ENCODE measurements at places on chromosomes 4 and X.
A peak's percentile ranks its signal among the peaks of the same experiment; 100 is the strongest.

GRCh38 chrX:69285401-69285877 is 120.2 kb upstream of the PJA1 start:
- peak; percentile 82 for DNase-seq

DNA sequence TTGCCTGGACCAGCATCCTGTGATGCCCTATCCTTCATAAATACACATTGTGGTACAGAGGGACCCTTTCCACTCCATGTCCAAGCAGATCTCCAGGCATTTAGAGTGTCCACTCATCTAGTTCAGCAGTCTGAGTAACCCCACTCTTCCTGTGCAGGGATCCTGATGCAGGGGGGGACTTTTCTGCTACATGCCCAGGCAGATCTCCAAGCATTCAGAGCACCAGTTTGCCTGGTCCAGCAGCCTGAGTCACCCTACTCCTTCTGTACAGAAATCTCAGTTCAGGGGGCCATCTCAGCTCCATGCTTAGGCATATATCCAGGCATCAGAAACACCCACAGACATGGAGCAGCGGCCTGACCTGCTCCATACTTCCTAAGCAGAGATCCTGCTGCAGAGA is 1089.8 kb downstream of the FAT4 start:
- no peak for DNase-seq

DNA sequence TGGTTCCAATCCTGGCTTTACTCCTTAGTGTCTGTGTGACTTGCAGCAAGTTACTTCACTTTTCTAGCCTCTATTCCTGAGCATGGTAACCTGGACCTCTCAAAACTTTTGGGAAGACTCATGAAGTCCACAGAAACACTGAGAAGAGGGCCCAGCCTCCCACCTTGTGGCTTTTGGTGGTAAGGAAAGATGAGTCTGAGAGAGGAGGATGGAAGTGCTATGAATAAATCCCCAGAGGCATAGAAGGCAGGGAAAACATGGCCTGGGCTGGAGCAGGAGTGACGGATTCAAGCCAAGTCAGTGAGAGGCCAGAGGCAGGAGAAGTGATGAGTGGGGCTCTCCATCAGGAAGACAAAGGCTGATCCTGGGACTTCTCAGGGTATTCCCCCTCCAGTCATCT is 10.9 kb upstream of the MAGEA4 start:
- no peak for DNase-seq

GRCh38 chrX:2547736-2548135 is 47.0 kb upstream of the DHRSX start:
- DNase-seq = no peak

DNA sequence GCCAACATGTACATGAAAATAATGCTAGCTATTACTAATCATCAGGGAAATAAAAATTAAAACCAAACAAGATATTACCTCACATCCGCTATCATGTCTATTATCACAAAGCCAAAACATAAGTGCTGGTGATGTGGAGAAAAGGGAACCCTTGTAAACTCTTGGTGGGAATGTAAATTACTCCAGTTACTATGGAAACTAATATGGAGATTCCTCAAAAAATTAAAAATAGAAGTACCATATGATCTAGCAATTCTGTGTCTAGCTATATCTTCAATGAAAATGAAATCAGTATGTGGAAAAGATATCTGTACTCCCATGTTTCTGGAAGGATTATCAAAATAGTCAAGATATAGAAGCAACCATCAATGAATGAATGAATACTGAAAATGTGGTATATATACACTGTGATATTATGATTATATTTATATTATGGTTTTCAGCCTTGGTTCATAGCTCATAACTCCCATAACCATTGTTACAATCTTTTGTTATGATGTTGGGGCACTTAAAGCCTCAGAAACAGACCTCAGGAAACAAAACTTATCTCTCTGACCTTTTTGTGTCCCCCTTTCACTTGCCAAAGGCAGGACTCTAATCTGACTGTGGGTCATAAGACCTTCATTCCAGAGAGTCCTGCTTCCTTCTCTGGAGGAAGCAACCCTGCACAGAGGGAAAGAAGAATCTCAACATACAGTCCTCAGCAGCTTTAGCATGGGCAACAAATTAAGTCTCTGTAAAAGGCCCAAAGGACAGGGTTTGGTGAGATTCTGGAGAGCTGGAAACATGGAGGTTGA is 933.2 kb downstream of the ADGRL3 start:
- DNase-seq = no peak

GRCh38 chr4:2800691-2801596 is 8.1 kb downstream of the SH3BP2 start:
- DNase-seq = peak; percentile 74

- DNase-seq = no peak
Measured at GRCh38 chr4:123750044-123750443, 353.4 kb downstream of the SPRY1 start.

GRCh38 chr4:182843808-182844325 is 73.3 kb downstream of the DCTD start:
- DNase-seq = no peak

- peak; percentile 34 for DNase-seq
Measured at GRCh38 chrX:17860179-17860780, 818 bp downstream of the RAI2 start.

- no peak for DNase-seq
Measured at GRCh38 chr4:177546745-177547144, 104.5 kb upstream of the AGA start.

DNA sequence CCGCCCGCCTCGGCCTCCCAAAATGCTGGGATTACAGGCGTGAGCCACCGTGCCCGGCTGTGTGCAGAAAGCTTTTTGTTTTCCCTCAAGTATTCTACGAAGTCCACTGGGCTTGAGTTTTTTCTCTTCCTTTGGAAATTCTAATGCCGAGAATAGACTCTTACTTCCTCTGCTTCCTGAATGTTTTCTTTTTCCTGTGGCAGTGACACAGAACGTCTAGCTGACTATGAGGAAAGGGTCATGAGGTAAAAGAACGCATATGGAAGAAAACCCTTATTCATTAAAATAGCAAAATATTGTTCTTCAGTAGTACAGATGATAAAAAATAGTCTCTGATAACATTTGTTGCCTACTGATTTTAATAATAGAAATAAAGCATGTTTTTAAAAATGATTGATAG is 4.9 kb upstream of the SLC25A4 start:
- no peak for DNase-seq

GRCh38 chr4:58368221-58368620 is 1258.0 kb upstream of the IGFBP7 start:
- no peak for DNase-seq

GRCh38 chr4:173264684-173265185 is 69.4 kb downstream of the HMGB2 start:
- DNase-seq = no peak

GRCh38 chrX:10484683-10485247 is 135.6 kb downstream of the MID1 start:
- DNase-seq = no peak

GRCh38 chr4:3711183-3712111 is 54.7 kb upstream of the ADRA2C start:
- no peak for DNase-seq

DNA sequence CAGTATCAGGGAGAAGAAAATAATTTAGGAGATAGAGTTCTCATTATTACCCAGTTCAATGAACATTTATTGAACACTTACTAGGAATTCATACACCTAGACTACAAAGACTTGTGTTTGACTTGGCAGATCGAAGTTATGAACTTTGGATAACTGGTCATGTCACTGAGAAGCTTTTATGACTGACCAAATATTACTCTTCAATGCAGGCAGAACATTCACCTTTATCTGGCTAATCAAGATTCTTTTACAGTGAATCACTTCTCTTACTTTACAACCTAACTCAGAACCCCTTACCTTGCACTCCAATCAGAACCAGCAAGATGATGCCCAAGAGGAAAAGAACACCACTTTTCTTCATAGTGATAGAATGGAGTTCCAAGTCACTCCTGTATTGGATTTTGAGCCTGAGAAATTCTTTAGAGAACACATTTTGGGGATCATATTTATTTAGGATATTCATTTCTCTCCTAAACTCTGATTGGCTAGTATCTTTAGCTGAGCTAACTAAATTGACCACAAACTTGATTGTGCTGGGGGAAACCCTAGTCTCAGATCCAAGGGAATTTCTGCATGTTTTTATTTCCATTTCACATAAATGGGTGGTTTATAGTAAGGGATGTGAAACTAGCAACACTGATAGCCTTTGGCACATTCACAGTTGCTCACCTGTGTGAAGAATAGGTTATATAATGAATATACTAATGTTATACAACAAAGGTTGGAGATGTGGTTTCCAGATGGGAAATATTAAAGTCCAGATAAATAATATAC is at the start of gene CXCL9:
Gene CXCL9, minus strand, starts transcription at position 421 of the 774 bp plus-strand sequence. Its CDS starts 60 bp downstream, at position 361.
- DNase-seq = no peak

- no peak for DNase-seq
Measured at GRCh38 chr4:8706216-8707044, 113.9 kb downstream of the CPZ start.

DNA sequence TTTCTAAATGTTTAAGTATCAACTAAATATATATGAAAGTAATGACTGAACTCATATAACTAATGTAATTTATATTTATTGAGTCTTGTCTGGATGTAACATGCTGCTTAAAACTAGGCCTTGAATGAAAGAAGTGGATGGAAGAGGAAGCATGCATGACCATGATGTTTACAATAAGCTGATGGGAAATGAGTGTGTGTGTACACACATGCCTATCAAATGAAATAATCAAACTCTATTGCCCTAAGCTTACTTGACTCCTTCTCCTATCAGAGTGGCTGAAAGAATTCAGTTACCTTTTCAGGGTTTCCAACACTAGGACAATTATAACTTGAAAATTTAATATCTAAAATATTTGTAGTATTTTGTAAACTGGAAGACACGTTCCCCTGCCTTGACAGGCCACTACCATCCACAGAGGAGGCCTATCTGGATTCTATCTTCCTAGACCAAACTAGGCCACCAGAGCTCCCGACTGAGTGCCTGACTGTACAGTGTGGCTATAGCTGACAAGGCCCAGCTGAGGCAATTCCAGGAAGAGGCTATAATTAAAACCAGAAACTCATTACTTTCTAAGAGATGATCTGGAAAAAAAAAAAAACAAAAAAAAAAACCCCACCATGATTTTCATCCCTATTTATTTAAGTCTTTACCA is 7.6 kb downstream of the ARSJ start:
- DNase-seq = no peak

DNA sequence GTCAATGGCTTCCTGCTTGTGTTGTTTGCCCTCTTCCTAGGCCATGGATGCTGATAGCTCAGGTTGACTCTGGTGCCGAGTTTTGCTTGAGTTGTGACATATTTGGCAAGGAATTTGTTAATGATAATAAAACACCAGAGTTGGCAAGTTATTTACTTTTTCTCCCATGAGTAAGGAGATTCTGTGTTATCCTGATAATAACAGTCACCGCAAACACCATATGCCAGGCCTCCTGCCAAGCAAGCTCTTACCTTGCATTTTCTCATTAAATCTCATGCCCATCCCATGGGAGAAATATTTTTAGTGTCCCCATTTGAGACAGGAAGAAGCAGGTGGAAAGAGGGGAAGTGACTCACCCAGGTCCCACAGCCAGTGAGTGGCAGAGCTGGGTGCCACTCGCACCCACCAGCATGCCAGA is 67.4 kb upstream of the CLCN4 start:
- no peak for DNase-seq

DNA sequence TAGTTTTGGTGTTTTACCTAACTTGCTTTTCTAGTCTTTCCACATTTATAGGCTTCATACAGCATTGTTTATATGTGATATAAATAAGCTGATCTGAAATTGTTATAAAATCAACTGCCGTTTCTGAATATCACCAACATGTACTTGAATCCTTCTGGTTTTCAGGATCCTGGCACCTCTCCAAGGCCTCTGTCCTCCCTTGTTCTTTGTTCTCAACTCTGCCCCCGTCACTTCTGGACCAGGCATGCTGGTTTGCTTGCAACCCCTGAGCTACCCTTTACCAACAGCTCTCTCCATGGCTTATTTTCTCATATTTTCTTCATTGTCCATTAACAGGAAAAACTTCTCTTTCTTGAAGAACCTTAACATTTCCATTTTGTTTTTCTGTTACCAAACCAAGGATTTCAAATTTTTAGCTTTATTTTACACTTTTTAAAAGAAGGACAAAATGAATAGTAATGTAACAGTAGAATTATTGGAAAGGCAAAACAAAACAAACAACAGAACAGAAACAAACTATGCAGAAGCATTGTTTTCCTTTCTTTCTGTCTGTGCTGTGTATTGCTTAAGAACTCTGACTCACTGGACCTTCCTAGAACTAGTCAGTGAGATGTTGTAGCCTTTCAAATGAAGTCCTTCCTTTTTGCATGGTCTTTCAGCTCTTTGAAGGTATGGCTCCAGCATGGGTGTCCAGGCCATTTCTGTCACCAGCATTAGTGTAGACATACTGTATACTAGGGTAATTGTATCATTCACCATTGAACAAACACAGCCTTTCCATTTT is 44.8 kb downstream of the BANK1 start:
- DNase-seq = no peak

GRCh38 chr4:168878623-168879022 is 131.4 kb downstream of the CBR4 start:
- DNase-seq = no peak

GRCh38 chrX:134443461-134443860 is 16.5 kb upstream of the HPRT1 start:
- DNase-seq = no peak

DNA sequence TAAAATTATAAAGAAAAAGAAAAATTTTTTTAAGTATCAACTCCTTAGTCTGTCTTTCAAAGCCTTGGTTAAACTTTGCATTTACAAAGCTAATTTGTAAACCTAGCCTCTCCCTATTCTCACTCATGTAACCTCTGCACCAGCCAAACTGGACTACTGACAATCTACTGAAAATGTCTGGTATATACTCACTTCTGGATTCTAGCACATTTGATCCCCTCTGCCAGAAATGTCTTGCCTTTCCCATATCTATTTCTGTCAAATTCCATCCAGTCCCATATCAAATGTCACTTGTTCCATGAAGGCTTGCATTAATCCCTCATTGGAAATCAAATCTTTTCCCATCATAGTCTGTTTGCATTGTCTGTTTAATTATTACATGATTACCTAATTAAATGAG is 105.8 kb upstream of the KLHL13 start:
- DNase-seq = no peak

GRCh38 chrX:153873282-153874084 is 12.5 kb downstream of the L1CAM start:
- DNase-seq = no peak

DNA sequence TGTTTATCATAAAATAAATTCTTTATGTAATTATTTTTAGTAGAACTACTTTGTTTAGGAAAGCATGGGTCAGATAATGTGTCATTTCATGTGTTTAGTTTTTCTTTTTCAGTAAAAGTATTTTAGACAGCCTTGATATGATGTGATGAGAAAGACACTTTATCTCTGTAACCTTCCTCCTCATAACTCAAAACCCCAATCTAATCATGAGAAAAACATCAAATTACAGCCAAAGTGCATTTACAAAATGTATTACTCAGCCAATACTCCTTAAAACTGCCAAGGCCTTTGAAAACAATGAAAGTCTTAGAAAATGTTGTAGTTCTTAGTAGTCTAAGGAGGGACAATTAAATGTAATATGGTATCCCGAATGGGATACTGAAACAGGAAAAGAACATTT is 144.9 kb downstream of the GPM6A start:
- DNase-seq = no peak

DNA sequence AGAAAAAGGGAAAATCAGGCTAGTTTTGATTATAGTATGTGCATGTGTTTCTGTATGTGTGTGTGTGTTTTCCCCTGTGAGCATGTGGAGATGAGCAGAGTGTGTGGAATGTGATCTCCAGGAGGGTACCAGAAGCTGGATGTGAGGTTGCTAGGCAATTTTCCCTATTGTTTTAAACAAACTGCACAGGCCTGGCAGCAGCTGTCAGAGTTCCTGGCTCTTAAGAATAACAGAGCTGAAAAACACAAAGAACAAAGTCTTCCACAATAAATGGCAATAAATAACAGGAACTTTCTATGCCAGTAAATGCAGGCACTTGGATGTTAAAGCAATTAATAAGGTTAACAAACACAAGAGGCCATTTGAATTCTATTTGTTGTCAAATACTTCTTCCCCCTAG is 344.6 kb upstream of the CTSO start:
- DNase-seq = peak; percentile 52

Data from uterus (tissue), 4 donors.